ENCODE measurements at places on chromosomes 2 and 18.

DNA sequence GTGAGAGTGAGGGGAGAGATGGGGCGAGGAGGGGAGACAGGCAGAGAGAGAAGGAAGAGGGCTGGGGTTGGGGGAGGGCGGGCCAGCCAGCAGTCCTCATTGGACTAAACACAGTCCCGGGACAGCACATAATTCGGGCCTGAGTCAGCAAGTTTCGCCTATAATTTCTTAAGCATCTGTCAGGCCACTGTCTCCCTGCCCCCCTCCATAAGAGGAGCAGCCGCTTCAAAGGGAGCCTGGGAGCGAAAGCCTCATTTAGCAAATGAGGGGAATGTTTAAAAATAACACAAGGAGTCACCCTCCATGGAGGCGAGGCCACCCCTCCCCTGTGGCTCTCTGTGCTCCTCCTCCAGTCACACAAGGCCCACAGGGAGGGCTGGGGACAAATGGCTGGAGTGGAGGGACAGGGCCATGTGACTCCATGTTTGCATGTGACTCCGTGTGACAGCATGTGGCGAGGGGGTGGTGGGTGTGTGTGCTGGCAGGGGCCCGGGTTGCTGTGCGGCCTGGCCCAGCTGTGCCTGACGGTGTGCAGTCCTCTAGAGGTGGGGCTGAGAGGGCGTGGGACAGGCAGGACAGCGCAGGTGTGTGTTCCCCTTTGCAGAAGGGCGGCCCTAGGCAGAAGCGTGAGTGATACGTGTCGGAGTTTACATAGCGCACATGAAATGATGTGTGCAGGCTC is 162.4 kb downstream of the CELF4 start:
- no peak for DNase-seq

- DNase-seq: no peak
Measured at GRCh38 chr2:235049719-235050118, 97.9 kb downstream of the SH3BP4 start.

- no peak for DNase-seq
Measured at GRCh38 chr2:100339823-100340222, 17.5 kb upstream of the LONRF2 start.

GRCh38 chr2:203396667-203397066 is 68.5 kb downstream of the ABI2 start:
- peak; percentile 4 for DNase-seq

DNA sequence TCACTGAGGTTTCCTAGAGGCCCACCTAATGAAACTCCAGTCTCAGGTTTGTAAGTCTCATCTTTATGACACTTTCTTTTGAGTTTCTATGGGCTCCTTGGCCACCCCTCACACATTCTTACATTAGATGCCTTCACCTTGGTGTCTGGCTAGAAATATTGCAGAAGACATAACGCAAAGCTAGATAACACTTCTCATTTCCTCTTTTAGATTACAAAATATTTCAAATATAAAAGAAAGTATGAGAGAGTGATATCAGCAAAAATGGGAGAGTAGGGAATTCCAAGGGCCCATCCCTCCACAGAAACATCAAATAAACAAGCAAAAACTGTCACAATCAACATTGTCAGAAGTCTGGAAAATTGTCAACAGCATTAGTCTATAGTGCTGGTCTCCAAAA is 43.3 kb upstream of the ZCCHC2 start:
- DNase-seq: no peak

DNA sequence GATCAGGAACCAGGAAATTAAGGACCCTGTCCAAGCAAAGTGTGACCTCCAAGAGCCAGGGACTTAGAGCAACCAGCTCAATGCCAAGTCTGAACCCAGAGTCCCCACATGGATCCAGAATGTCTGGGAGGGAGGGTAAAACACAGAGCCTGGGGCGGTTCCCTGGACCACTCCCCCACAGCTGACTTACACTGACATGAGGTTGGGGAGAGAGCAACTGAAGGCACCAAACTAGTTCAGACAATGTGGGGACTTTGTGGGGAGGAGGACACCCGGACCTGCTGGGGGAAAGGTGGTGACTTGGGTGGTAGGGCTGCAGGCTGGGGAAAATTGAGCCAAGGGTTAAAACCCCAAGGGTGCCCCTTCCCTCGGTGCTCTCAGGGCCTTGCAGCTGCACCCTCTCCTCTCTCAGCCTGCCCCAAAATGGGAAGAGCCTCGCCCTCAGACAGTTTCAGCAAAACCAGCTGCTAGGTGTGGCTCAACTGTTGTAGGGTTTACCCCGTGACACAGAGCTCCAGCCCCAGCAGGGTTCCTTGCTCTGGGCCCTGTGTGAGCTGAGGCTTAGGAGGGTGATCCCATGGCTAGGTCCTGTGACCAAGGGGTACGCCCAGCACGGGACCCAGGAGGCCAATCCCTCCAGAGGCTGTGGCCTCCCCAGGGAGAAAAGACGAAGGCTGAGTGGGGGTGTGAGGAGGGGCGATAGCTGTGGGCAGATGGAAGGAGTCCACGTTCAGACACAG is 28.6 kb downstream of the MARCO start:
- DNase-seq: no peak

GRCh38 chr2:18762667-18763066 is 173.3 kb upstream of the NT5C1B start:
- DNase-seq: no peak

DNA sequence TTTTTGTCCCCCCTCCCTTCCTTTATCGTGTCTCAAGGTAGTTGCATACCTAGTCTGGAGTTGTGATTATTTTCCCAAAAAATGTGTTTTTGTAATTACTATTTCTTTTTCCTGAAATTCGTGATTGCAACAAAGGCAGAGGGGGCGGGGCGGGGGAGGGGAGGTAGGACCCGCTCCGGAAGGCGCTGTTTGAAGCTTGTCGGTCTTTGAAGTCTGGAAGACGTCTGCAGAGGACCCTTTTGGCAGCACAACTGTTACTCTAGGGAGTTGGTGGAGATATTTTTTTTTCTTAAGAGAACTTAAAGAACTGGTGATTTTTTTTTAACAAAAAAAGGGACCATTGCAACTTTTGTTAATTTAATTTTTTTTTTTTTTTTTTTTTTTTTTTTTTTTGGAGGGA is 2.1 kb downstream of the SOX11 start:
- no peak for DNase-seq

- DNase-seq: no peak
Measured at GRCh38 chr2:159792599-159792998, 5.4 kb downstream of the CD302 start.

- DNase-seq: no peak
Measured at GRCh38 chr2:11777066-11777782, 30.8 kb downstream of the LPIN1 start.

DNA sequence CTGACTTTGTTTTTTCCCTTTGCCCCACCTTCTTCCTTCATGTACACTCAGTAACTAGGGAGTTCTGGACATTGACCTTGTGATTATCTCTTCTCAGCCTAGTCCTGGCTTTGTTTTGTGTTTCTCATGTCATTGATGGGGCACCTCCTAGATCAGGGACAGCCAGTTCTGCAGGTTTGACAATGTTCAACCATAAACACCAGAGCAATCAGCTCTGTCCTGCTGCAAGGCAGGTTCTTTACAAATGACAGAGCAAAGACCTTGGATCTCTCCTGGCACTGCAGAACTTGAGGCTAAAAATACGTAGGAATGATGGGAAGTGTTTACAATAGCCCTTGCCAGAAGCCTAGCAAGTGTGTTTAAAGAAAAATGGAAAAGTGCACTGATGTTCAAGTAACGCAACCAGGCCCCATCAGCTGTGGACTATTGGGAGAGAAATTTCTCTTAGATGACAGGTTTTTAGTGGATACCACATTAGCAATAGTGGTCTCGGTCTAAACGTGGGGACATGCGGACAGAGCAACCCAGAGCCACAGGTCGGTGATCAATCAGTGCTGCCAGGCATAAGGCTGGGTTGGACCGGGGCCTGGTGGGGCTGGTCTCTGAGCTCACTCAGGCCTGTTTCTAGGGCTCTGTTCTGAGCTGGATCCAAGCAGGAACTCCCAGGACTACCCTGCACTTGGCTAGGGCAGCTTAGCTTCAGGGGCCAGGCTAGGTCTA is 76.8 kb downstream of the SOWAHC start:
- DNase-seq: no peak

DNA sequence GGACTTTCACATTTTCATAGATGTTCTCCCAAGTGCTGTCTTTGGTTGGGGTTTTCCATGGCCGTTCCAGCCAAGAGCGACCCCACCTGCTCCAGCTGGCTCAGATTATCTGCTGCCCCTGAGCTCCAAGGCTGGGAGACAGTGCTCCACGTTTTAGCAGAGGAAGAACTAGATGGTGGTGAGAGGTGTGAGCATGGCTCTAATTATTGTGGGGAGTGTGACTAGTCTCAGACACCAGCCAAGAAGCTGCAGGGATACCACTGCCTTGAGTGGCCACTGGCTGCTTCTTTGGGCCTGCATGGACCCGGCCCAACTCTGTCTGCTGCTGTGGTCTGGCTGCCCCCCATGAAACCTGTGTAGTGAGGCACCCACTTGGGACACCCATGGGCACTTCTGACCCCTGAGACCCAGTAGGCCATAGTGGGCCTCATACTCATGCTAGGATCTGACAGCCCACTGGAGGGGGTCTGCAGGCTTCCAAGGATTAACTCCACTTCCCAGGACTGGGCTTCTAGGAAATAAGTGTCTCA is 2.8 kb upstream of the NCL start:
- DNase-seq: no peak

- no peak for DNase-seq
Measured at GRCh38 chr2:24643051-24643450, 150.1 kb downstream of the PTRHD1 start.

DNA sequence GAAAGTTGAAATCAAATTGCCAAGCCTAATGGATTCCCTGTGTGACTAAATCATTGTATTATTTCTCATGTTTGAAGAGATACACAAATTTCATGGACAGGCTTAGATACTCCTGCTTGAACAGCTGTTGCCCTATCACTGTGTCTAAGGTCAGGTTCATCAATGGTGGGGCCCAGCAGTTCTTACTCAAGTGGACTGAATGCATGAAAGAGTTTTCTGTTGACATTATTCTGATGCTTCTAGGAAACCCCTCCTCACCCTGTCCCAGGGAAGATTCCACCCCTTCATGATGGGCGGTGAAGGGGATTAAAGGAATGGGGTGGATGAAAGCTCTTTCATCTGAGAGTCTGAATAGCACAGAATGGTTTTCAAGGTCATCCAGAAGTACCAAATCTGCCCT is 148.8 kb downstream of the INO80D start:
- no peak for DNase-seq

DNA sequence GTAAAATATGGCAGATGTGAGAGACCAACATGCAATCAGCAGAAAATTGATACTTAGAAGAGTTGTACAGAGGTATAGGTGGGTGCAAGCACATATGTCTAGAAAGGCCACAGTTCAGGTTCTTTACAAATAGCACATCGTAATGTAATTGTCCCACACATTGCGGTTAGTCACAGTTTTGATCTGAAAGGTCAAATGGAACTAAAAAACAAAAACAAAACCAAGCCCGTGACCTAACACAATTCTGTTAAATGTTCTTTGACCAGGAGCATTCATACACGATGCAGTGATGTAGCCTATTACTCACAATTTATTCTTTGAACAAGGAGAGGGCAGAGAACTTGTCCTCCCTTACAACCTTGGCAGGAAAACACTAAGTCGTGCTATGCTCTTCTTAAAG is 108.9 kb upstream of the MAP4K3 start:
- no peak for DNase-seq

- no peak for DNase-seq
Measured at GRCh38 chr2:210009896-210010295, 7.5 kb downstream of the RPE start.

GRCh38 chr2:10132043-10132575 is 9.6 kb downstream of the RRM2 start:
- DNase-seq: no peak

DNA sequence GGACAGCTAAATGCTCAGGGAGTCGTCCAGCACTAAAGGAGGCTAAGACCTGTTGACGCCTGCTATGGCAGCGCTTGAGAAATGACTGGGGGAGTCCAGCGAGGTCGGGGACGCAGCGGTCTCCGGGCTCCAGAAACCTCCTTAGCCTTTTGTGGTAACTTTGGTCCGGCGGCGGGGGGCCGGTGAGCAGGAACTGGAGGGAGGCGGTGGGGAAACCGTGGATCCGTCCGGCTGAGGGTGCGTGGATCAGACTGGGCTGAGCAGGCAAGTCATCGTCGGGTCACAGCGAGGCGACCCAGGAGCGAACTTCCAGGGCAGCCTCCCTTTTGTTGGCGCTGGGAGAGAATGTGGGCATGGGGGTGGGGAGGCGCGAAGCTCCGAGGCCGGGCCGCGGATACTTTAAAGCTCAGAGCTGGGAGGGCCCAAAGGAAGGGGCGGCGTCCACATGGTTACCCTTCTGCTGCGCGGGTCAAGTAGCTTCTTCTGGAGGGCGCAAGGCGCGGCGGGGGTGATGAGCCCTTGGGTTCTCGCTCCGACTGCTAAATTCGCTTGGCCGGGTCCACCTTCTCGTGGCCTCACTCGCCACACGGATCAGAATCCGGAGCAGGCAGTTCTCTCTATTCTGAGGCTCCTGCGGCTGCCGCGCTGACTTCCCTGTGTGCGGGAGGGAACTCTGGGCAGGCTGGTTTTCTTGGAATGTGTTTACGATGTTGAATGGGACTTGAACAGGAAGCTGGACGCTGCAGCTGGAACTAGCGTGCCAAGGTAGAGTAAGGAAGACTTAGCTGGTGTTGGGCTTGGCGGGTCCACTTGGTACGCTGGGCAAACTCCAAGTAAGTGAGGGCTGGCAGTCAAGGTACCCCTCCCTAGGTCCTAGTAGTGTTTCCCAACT is 920 bp downstream of the GULP1 start:
- DNase-seq: peak; percentile 24

DNA sequence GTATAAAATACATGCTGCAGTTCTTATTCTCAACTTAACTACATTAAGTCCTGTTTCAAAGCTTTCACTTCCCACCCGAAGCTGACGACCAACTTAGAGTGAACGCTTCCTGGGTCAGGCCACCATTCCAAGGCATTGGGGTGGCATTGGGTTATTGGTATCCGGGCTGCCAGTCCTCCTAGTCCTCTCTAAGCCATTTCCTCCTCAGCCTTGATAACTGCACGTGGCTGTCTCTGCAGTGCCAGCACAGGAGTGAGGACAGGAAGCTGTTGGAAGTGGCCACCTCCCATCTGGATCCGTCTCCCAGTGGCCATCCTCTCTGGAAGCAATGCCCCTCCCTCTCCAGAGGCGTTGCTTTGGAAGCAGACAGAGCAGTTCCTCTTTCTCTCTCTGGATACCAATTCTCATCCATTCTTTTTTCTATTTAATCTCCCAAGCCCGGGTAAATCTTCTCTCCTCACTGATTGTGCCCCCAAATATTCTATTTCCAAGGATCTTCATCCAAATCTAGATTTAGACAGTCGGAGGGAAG is 354.7 kb downstream of the EIPR1 start:
- DNase-seq: no peak

GRCh38 chr2:212712991-212713390 is 174.4 kb upstream of the ERBB4 start:
- DNase-seq: no peak

DNA sequence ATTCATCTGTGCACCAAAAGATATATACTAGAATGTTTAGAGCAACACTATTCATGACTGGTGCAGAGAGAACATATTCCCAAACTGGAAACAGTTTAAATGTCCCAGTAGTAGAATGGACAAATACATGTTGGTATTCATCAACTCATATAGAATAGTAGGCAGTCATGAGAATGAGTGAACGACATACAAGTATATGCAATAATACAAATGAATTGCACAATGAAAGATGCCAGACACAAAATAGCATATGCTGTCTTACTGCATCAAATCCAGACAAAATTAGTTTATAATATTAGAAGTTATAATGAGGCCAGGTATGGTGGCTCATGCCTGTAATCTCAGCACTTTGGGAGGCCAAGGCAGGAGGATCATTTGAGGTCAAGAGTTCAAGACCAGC is 8.3 kb upstream of the PRKAG3 start:
- DNase-seq: no peak

GRCh38 chr18:13302457-13303225 is 84.1 kb downstream of the LDLRAD4 start:
- DNase-seq: no peak

- no peak for DNase-seq
Measured at GRCh38 chr18:36196238-36196995, 9.1 kb downstream of the MOCOS start.

All from erythroblast (primary cell).